ENCODE measurements at places on chromosomes 3 and 15.
A peak's percentile ranks its signal among the peaks of the same experiment; 100 is the strongest.

- no peak for DNase-seq
Measured at GRCh38 chr15:27679731-27680471, 419.2 kb downstream of the OCA2 start.

DNA sequence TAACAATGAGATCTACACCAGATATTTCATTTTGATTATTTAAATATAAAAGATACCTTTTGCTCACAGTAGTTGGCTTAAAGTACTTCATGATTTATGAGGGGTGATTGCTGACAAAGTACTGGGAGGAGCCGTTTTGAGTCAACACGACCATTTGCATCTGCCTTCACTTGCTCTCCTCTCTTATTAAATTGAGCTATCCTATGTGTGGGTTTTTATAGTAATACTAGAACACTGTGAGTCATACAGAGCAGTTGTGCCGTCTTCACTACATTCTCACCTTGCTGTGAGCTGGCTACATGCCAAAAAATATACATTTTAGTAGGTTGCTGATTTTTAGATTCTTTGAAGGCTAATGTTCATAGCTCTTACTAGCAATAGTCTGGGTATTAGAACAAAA, 161.2 kb downstream of the ALCAM start:
- peak; percentile 52 for DNase-seq

GRCh38 chr15:39579487-39580116, 1.3 kb upstream of the THBS1 start:
- DNase-seq = peak; percentile 88

DNA sequence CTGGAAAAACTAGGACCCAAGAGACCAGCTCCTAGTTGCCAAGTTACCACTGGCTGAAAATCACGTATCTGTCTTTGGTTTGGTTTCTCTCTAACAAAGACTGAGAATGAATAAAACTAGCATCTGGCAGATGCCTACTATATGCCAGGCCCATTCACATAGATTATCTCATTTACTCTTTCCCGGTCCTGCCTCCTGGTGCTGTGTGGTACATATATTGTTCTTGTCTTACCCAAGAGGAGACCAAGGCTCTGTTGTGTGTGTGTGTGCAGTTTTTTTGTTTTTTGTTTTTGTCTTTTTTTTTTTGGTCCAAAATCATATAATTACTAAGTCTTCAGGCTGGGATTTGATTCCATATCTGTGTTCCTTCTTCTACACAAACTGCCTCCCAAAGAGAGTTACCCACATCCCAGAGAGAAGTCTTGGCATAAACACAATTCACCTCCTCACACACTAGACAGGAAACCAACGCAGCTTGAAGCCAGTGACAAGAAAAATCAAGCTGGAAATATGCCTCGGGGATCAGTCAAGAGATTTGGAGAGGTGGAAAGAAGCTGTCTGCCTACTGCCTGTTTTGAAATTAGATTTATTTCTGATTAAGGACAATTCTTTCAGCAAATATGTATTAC, 891 bp downstream of the AHSG start:
- DNase-seq = no peak

DNA sequence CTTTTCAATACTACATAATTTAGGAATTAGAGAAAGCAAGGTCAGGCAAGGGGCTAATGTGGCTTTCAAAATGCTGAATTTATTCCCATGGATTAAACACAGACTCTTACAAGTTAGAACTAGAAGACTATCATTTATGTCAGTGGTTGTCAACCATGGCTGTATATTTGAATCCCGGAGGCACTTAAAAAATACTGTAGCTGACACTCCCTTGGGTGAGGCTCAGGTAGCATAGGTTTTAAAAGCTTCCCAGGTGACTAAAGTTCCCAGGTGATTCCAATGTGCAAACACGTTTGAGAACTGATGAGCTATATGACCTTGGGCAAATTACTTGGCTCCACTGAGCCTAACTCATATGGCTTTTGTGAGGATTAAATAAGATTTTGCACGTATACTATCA, 29.6 kb downstream of the AAGAB start:
- no peak for DNase-seq

- DNase-seq = peak; percentile 34
Measured at GRCh38 chr15:29676961-29677402, 145.3 kb downstream of the TJP1 start.

DNA sequence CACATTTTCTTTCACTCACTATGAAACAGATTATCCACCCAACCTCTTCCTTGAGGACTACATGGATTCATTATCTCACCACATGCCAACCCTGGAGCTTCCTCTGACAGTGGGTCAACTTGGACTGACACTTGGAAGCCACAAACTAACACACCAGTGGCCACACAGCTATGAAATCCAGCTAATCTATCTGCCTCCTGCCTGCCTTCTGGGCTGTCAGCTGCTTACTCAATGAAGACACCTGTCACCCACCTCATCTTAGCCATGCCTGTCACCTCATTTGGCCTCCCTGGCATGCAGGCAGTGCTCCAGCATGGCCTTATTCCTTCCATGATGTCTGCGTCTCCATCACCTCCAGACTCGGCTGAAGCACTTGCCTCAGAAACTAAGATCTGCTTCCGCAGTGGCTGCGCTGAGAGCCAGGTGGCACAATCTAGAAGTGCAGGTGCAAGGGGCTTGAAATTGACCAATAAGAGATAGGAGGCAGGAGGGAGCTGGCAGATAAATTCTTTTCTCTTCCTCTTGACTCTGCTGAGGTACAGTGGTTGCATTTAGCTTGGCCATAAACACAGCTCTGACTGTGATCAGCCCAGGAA, 105.2 kb upstream of the RNF7 start:
- DNase-seq = no peak

DNA sequence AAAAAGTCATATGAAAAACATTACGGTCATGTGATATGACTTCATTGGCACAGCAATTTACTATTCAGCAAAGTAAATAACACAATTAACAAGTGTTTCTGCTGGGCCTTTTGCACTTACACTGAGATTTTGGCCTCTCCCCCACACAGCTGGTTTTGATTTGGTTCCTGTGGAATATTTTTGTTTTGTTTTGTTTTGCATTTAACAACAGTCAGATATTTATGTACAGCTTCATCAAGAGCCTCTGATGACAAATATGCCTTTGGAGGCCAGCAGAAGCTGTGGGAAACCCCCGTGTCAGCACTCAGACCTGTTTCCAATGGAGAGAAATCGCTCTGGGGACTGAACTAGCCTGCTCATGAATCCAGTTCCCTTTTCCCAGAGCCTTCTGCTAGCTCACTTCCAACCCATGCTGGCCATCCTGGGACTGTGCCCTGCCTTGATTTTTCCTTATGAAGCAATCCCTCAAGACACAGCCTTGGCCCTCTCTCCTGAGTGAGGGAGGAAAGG, 161.9 kb downstream of the ATG7 start:
- DNase-seq = peak; percentile 85

- no peak for DNase-seq
Measured at GRCh38 chr3:118447339-118447738, 587.3 kb downstream of the IGSF11 start.

DNA sequence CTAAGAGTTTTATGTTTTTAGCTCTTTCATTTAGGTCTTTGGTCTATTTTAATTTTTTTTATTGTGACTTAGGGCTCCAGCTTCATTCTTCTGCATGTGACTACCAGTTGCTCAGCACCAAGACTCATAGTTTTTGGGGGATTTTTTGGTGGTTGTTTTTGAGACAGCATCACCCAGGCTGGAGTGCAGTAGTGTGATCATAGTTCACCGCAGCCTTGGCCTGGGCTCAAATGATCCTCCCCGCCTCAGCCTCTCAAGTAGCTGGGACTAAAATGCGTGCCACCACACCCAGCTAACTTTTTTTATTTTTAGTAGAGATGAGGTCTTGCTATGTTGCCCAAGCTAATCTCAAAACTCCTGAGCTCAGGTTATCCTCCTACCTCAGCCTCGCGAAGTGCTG, 19.4 kb downstream of the CDV3 start:
- no peak for DNase-seq

DNA sequence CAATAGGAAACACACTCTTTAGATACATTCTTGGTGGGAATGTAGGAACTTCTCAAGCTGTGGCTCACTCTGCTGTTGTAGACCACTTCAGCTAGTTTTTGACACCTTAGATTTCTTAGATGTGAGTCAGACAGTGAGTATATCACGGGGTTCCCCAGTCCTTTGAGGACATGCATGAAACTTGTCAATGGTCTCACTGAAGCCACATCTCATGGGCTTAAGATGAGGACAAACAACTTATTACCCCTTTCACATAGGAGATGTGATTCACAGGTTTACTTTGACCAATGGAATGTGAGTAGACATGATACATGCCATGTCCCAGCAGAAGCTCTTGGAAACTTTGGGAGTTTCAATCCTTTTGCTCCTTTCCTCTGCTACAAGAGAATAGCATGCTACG, 325.5 kb downstream of the CHST2 start:
- DNase-seq = peak; percentile 48

- no peak for DNase-seq
Measured at GRCh38 chr3:30139283-30139682, 467.1 kb upstream of the TGFBR2 start.

- DNase-seq = peak; percentile 45
Measured at GRCh38 chr15:90571063-90571541, 41.4 kb downstream of the CRTC3 start.

- DNase-seq = no peak
Measured at GRCh38 chr3:192481638-192482037, 245.7 kb downstream of the FGF12 start.
